ENCODE measurements at places on chromosomes 2 and 18. TPM values are rescaled to one million over a fixed set of nuclear protein-coding genes. Genes with fewer than 3 reads are reported as not detected.

DNA sequence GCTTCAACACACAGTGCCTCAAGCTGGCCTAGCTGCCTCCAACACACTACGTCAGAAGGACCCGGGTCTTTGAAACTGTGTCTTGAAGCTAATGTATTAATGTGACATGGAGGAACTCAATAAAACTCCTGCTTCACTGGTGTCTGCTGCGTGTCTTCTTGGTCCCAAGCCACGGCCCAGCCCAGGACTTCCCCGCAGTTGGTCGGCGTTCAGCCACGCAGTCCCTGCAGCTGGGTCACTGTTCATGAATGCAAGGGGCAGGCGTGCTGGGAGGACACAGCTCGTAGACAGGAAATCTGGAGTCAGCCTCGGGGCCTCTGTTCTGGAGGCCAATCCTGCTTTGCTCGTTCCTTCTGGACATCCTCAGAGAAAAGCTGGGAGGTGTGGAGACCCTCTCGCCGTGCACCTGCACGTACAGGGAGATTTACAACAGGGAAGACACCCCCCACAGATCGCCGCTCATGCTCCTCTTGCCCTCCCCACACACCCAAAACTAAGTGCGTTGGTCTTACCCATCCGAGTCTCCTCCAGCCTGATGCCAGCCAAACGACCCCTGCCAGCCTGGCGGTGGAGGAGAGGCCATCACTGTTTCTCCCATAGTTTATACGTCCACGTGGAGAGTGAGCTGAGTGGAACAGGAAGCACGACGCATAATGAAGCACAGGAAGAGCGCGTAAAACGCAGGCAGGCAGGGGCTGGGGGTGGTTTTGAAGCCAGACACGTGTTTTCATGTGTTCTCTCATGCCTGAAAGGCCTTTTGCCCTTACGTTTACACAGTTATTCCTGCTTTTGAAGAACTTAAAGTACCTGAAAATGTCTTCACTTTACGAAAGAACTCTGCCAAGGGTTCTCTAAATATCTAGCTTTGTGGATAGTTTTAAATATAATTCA lies 39.7 kb downstream of the ADI1 start:
- peak; percentile 54 for DNase-seq

CXCR1 gene
- total RNA-seq = 1.1 TPM

ZNF385B gene
- total RNA-seq = 0.35 TPM

GRCh38 chr2:24317491-24317920 lies 42.8 kb downstream of the ITSN2 start:
- no peak for DNase-seq

GRCh38 chr2:44578471-44579093 lies 216.8 kb downstream of the CAMKMT start:
- DNase-seq = no peak

- no peak for DNase-seq
These were observed 3.1 kb downstream of the ADAM17 start for GRCh38 chr2:9552219-9553178.

PJVK gene
- 0.70 TPM for total RNA-seq

- DNase-seq = no peak
These were observed 210.9 kb upstream of the OSR1 start for GRCh38 chr2:19569300-19569791.

DNA sequence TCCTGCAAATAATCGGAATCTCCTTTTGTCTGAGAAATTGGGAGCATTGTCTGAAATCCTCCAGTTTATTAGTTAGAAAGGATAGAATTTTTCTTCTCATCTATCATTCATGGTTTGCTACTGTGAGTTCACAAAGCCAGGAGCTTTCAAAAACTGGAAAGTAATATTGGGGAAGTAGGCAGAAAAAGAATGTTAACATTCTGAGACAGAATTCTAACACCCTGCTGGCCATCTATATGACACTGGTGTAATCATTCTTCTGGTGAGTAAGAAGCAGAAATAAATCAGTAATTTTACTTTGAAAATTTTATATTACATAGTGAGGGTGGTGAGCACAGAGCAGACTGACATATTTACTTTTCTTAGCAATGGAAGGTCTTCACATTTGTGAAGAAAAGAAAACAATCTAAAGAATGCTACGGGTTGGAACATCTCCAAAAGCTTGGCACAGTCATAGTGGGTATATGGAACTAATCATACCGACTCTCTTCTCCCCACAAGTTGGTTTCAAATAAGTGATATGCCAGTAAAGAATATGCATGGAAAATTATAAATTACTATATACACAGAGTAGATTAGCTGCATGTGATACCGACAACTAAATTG lies 344.9 kb downstream of the LPIN1 start:
- DNase-seq = no peak

DNA sequence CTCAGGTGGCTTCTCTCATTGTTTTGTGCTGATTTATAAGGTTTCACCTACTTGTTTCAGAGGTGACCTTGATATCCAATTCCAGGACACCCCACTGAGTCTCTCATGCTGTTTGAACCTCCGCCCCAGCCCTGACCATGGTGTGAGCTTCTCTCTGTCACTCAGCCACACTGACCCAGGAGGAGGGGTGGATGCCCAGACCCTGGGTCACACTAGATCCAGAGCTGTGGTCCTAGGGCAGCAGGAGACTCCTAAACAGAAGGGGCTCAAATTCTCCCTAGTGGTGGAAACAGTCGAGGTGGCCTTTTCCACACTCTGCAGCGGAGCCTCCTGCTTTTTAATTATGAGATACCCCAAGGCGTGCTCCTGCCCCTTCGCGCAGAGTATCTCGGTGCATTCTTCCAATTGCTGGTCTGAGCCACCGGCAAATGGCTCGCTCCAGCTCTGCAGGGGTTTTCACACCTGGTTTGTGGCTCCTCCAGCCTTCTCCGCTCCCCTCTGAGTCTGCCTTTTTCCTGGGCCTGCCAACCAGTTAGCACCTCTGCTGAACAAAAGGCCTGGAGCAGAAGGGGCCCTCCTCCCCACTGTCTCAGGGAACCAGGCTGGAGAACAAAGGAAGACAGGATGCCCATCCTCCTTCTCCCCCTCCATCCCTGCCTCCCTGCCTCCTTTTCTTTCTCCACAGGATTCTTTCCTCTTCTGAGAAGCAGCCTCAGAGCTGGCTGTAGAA lies 147.3 kb upstream of the SPRED2 start:
- DNase-seq = no peak

DNA sequence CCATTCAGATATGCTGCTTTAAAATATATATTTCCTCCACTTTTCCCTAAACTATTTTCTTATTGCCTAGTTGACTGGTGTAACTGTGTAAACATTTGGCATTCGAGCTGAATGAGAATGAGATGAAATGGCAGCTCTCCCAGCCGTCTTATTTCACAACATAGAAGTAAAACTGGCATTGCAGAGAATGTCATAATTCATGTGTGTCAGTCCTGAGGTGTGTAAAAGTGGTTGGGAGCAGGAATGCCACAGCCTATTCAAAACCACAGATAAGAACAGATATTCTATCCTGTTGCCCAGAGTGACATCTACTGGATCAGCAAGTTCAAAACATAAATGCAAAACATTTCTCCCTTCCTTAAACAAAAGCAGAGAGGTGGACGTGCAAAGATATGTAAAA lies 565.5 kb upstream of the CHAC2 start:
- no peak for DNase-seq

- no peak for DNase-seq
These were observed 91.1 kb downstream of the DTNB start for GRCh38 chr2:25582077-25582830.

DNA sequence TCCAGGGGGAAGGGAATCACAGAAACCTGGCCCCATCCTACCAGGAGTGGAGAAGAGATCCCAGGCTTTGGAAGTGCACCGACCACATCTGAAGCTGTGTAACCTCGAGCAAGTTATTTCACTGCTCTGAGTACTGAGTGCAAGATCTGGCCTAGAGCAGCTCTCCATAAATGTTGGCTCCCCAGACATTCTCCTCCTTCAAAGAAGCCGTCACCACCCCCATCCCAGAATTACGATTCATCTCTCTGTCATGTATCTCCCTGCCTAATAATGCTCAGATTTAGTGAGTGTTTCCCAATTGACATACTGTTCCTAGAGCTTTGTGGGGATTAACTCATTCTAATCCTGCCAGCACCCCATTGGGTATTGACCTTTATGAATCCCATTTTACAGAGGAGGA lies 51.7 kb downstream of the TNS1 start:
- no peak for DNase-seq

TMEM131 gene
- total RNA-seq = 26.0 TPM

PLGLB2 gene
- total RNA-seq = 2.0 TPM

DNA sequence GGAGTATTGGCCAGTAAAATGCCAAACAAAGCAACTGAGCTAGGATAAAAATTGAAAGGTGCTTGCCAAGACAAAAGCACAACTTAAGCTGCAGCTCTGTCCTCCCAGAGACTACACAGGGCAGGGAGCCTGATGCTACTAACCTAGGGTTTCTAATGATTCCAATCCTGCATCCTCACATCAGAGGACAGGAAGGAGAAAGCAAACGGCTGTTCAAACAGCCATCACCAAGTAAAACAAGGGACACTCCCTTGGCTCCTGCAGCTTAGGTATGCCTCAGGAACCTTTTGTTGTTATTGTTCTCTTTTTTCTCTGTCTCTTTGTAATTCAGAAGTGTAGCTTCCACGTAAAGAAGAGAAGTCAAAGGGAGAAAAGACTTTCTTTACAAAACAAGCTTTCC lies 99.5 kb downstream of the TCF4 start:
- no peak for DNase-seq

DNA sequence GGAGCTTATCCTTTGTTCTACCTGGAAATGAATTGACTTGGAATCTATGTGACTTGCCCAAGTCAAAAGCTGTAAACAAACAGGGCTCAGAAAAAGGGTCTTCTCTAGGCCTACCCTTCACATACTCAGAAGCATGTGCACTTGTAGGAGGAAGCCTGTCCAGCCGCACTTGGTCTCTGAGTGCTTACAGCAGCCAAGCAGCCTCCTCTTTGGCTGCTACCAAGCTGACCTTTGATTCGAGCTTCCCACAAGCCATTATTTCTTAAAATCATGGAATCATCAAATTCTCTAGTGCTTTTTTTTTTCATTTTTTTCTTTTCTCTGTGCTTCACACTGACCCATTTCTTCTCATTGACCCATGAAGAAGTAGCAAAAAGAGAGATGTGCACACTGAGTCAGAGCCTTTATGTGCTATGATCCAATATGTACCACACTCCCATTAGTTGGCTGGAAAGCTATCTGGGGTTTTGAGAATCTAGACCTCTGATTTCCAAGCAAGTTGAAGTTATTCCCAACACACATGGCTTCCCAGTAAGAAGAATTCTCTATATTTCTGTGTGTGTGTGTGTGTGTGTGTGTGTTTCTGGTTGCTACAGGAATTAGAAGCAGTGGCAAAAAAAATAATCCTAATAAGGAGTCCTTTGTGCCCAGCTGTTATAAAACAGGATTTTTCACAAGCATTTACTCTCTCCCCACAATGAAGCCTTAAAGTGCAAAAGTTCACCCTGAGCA lies 550.3 kb upstream of the TNP1 start:
- DNase-seq = no peak

DNA sequence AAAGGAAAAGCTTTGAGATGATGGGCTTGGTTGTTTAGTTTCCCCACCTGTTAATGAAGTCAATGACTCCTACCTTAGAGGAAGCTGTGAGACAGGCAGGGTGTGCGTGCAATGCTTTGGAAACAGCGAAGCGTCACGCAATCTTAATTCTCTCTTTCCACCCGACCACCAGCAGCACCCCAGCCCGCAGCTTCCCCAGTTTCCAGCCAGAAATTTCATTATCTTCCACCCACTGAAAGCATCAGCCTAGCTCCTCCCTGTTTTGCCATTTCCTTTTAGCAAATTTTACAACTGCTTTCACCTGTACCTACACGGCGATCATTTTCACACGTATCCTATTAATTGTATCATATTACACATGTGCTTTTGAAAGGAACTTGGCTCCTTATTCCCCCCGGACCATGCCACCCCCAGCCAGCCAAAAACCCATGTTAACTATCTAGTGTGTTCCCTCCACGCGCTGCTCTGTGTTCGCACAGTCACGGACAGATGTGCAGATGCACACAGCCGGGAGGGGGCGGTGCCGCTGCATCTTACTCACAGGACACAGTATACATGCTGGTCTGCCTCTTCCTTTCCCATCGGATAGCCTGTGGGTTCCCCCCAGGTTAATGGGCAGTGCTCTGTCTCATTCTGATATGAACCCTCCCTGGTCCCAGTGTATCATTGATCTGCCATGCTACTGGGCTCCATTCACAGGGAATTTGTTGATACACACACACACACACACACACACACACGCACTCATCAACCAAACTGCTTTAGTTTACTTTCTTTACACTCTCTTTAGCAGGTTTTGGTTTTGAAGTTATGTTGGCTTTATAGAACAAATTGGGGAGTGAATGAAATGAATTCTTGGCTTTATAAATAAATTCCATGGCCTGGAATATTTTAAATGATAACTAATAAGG lies 22.4 kb downstream of the CYP27C1 start:
- peak; percentile 84 for DNase-seq

GRCh38 chr18:26854292-26854881 lies 11.1 kb downstream of the AQP4 start:
- no peak for DNase-seq

- no peak for DNase-seq
These were observed 44.2 kb upstream of the CTDP1 start for GRCh38 chr18:79635427-79635726.

- no peak for DNase-seq
These were observed 296.5 kb upstream of the GYPC start for GRCh38 chr2:126359494-126359893.

SP5 gene
- total RNA-seq = 0.19 TPM

ASTL gene
- not detected for total RNA-seq

DNA sequence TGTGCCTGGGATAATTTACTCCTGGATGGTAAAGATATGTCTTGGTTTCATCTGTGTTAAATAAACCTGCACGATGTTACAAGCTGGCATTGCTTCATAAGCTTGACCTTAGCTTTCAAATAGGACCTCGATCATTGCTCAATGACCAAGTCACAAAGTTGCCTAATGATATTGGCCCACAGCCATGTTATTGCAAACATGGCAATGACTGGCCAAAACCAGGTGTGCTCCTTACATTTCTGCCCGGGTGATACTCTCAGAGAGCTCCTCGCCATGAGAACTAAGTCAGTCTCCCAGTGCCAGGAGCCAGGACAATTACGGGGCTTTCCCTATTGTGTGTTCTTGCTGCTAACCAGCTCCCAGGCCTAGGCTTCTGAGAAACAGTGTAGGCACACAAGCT lies 72.5 kb upstream of the CYP1B1 start:
- DNase-seq = peak; percentile 58

MOGAT1 gene
- total RNA-seq = 0.38 TPM

- DNase-seq = no peak
These were observed 31.2 kb downstream of the SMAD2 start for GRCh38 chr18:47899107-47899840.

LTBP1 gene
- 90.4 TPM for total RNA-seq

Measured in Right ventricle myocardium inferior (tissue), 1 donor.